ENCODE measurements at places on chromosomes 5 and 9.

DNA sequence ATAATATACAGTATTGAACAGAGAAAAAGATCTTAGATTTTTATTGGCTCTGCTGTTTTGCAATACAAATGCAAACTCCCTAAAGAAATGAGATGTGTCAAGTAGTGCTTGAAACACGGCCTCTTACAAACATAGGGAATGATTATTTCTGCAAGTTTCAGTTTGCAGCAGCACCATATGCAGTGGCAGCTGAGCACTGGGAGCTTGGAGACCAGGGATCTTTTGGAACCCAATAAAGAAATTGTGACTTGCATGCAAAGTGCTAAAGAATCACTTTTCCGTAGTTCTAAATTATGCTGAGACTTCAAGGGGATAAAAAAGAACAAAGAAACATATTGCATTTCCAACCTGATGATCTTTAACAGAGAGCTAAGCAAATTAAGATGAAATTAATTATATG, 674.6 kb upstream of the ZNF608 start:
- DNase-seq: no peak

DNA sequence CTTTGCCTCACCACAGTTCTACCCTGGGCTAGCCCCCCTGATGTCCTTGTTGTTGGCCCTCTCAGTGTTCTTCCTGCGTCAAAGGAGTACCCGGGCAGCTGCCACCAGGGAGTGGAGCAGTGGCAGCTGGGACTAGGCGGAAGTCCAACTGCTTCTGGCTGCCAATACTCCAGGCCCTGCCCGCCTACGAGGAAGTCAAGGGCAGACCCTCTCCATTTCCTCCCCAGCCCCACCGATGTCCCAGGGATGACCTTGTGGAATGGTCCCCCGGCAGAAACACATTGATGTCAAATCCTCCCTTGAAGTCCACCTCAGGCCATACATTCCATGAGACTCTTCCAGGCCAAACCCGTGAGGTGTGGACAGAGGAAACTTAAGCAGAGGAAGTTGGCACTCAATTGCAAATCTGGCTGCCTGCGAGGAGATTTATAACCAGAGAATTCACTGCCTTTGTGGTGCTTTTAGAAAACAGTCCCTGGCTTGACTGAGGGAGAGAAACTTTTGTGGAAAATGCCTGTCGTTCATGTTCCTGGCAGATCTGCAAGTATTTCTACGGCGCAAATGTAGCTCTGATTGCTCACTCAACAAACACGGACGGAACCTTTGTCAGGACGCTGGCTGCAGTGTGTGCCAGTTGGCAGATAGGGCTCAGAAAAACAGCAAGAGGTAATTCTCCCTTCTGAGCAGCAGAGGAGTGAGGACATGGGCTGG, 339.7 kb downstream of the RAB3C start:
- DNase-seq: peak; percentile 25

- DNase-seq: no peak
Observed at GRCh38 chr9:106467865-106468164, 395.2 kb upstream of the ZNF462 start.

- no peak for DNase-seq
Observed at GRCh38 chr5:93421468-93421867, 159.6 kb downstream of the NR2F1-AS1 start.

DNA sequence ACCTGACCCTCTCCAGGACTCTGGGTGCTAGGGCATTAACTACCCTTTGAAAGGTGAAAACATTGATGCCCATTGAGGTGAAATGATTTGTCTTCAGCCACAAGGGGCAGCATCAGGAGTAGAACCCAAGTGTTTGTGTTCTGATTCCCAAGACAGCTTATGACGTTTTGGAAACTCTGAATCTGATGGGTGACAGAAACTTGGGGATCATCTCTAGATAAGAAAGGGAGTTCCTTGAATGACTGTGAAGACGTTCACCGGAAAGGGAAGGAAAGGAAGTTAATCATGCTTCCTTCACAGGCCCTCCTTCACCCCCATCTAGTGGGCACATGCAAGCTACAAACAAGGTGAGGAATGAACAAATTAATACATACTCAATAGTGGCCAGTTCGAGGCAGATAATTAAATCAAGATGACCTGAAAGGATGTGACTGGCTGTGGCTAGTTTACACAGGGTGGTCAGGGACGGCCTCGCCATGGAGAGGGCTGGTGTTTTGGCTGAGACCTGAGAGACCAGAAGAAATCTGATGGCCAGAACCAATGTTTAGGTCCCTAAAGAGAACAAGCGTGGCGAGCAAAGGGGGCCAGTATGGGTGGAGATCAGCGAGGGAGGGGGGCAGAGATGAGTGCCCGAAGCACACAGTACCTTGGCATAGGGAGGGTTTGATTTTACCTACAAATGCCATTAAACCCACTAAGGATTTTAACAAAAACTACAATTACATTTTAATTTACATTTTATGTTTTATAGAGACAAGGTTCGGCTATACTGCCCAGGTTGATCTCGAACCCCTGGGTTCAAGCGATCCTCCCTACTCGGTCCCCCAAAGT, 937 bp upstream of the SLC26A2 start:
- peak; percentile 61 for DNase-seq

DNA sequence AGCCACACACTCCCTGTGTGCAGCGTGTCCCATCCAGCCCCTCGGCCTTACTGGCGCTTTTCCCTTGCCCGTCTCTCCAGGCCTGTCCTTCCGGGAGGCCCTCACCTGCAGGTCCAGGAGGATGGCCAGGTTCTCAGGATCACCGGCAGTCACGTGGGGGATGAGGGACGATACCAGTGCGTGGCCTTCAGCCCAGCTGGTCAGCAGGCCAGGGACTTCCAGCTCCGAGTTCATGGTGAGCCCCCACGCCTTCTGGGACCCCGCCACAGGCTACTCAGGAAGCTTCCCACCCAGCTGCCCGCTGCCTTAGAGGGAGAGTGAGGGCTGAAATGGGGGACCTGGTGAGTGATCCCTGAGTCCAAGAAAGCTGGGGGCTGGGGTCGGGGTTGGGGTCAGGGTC, 85.8 kb downstream of the HMCN2 start:
- DNase-seq: no peak

DNA sequence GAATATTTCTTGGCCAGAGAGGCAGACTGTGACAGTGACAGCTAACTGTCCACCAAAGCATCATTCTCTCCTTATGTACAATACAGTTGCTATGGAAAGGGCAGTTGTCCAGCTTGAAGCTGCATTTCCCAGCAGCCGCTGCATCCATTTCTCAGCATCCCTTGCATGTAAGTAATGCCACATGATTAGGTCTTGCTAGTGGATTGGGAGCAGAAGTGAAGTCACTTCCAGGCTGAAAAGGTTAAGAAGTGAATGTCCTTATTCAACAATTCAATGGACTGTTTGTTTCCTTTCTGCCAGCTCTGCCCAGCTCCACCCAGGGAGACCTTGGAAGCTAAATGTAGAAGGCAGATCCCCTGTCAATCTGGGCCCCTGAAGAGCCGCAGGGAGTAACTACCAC, 26.1 kb upstream of the RETREG1 start:
- no peak for DNase-seq

All from GM03348 (cell line).